ENCODE measurements at places on chromosomes 1 and 21.

DNA sequence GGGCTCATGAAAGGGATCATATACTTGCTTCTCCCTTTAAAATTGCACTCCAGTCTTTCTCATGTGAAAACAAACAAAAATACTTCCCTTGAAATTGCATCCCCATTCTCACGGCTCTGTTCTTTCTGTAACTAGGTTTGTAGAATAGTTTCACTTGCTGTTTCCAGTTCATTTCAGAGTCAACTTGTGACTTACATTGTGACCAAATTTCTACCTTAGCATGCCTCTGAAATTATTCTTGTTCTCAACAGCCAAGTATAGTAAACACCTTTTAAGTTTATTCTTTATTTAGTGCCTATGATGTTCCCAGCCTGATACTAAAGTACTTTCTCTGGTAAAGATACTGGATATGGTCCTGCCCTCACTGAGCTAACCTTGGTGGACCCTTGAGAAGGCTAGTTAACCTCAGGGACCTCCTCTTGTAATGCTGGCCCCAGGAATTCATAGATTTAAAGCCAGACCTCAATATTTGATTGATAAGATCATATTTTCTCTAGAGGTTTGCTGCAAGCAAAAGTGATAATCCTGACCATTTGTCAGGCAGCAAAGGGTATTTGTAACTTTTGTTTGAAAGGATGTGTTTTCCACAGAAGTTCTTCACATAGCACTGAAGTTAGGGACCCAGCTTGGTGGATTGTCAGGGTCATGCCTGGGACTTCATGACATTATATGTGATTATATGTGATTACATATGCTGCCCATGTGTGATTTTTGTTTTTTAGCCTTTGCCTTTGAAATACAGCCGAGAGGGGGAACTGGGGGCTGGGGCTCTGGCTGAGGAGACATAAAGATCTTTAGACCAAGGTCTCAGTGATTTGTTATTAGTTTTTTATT lies 29.6 kb downstream of the VANGL2 start:
- no peak for DNase-seq

DNA sequence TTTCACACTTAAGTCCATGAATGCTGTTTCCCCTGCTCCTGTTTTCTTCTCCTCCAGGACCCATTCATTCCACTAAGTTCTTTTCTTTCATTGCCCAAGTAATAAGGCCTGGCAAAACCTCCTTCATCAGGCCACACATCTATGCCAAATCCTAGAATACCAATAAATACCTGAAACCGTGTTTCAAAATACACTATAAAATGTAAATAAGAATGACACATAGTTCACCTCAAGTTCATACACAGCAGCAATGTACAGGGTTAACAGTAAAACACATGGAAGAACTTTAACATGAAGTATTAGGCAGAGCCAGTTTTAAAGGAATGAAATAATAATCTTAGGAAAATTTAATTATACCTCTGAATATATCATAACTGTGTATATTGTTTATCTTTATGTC lies 86.7 kb upstream of the L1TD1 start:
- no peak for DNase-seq

GRCh38 chr1:180167721-180168467 lies 13.2 kb downstream of the QSOX1 start:
- DNase-seq, result no peak

DNA sequence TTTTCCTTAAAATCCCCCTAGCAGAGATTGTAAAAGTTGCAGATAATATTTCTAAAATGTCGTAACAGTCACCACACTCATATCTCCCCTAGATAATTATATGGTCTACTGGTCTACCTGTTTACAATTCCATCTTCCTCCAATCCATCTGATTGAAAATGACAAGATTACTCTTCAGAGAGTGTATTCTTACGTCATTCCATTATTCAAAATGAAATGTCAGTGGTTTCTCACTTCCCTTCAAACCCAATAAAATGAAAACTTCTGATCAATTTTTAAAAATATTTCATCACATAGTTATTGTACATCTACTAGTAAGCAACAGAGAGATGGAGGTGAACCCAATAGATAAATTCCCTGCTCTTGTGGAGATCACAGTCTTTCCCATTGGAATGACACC lies 202.2 kb upstream of the C8B start:
- no peak for DNase-seq

GRCh38 chr1:200524092-200524491 lies 96.5 kb downstream of the KIF14 start:
- DNase-seq, result no peak

GRCh38 chr1:226677027-226678020 lies 61.8 kb downstream of the ITPKB start:
- peak; percentile 88 for DNase-seq

- no peak for DNase-seq
Measured at GRCh38 chr21:42623694-42624093, 29.7 kb upstream of the PDE9A start.

DNA sequence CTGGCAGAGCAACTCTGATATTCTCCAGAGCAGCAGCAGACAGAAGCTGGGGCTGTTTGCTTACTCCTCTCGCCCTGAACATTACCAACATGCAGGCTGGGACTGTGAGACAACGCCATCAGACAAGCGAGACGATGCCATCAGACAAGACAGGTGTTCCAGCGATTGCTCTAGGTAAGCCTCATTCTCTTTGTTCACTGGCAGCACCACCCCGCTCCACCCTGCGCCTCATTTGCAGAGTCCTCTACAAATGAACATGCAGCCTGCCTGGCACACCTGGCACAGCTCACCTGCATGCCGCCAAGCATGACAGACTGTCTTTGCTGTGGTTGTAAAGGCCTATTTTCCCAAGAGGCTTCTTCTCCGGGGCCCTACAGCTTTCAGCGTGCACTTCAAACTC lies 346.2 kb downstream of the SMYD3 start:
- no peak for DNase-seq
